ENCODE measurements at places on chromosomes 7 and 10.

DNA sequence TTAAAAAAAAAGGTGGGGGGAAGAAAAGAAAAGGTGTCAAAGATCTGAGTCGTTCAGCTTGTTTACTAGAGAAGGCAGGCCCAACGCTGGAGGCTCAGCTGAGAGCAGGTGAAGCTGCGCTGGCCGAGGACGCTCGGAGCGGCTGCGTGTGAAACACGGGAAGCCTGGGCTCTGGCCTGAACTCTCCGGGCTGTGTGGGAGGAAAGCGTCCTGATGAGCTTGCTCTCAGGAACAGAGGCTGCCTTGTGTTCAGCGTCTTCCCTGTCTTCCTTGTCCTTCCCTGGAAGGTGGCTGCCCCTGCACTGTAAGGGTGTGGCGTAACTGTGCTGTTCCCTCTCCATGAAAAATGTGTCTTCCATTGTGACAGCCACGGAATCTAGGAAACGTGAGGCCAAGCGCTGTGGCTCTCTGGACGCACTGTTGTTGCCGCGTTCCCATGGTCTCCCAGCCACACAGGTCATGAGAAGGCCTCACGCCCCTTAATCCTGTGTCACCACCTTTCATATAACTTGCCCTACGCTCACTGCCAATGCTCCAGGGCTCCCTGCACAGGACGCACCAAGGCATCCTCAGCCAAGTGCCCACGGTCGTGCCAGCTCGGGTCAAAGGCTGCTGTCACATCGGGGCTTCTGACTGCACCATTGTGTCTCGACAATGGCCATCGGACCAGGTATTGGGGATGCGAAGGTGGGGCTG is 15.8 kb downstream of the IL15RA start:
- no peak for DNase-seq

GRCh38 chr7:104524853-104525252 is 196.4 kb downstream of the LHFPL3 start:
- DNase-seq, result no peak

- no peak for DNase-seq
These were observed 46.7 kb upstream of the PDZD8 start for GRCh38 chr10:117421985-117422384.

DNA sequence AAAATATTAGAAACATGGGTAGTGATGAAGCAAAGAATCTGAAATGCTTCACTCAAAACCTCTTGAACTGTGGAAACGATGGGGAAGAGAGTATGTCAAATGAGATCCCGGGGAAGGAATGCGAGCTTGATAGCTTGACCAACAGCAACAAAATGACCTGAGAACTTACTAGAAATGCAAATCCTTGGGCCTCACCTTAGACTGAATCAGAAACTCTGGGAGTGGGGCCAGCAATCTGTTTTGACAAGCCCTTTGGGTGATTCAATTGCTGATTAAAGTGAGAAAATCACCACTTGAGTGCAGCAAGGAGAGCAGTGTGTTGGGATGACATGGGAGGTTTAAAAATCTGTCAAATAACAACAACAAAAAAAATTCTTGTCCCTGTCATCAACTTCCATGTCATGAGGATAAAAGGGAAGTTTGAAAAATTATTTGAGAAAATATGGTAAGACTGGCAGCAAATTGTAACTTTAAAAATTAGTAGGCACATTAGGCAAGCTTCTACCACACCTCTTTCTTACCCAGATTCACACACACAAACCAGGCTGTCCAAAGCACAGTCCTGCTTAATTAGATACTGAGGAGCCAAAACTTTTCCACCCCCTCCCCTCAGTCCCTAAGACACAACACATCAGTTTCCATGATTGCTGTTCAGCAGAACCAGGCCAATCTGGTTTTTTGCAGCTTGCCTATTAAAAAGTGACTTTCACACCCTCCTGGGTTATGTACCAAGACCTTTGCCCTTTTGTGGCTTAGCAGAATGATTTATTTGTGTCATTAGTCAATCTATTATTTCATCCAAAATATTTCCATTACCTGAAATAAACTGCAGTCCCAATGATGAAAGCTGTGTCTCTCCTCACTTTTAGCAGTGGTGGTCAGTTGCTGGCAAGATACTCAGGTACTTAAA is 15.6 kb downstream of the CALCR start:
- DNase-seq, result peak; percentile 6

DNA sequence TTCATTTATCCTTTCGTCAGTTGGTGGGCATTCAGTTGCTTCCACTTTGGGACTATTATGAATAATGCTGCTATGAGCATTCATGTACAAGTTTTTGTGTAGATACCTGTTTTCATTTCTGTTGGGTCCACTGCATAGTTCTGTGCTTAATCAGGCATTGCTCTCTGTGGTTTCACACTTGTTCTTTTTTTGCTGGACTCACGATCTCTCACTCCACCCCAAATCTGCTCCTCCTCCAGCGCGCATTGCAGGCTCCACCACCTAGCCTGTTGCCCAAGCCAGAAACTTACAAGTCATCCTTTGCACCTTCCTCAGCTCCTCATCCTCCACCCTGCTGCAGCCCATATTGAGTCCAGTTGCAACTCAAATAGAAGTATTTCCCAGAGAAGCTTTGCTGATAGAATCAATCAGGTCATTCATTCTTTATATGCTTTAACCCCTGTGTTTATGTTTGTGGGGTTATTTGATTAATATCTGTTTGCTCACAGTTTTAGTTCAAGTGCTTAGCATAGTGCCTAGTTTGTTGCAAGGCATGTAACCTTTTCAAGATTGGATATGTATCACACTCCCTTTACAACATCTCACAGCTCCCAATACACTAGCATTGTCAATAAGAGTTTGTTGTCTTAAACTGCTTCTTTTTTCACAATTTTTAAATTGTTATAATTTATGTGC is 16.6 kb upstream of the AFAP1L2 start:
- DNase-seq, result no peak

- DNase-seq, result no peak
These were observed 40.8 kb upstream of the PFKFB3 start for GRCh38 chr10:6161921-6162320.

- peak; percentile 17 for DNase-seq
These were observed 182.6 kb upstream of the FEZF1 start for GRCh38 chr7:122487131-122487530.

DNA sequence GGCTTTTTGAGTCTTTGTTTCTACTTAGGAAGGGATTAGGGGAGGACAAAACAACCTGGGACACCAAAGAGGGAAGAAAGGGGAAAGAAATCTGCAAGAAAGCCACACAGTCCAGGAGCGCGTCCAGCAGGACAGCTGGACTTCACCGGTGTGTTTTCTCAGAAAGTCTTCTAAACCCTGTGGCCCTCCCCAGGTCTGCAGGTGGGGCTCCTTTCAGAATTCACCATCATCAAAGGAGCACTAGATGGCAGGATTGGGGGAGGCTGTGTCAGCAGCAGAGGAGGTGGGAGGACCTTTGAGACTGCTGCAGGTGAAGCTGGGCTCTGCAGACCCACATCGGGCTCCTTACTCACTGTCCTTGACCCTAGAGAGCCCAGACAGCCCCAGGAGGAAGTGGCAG is 13.9 kb upstream of the DRGX start:
- DNase-seq, result no peak

GRCh38 chr7:114922026-114922651 is at the start of gene MDFIC:
MDFIC (plus strand) TSS chr7:114922094; CDS start chr7:114923034, 940 bp downstream.
- DNase-seq, result peak; percentile 79

DNA sequence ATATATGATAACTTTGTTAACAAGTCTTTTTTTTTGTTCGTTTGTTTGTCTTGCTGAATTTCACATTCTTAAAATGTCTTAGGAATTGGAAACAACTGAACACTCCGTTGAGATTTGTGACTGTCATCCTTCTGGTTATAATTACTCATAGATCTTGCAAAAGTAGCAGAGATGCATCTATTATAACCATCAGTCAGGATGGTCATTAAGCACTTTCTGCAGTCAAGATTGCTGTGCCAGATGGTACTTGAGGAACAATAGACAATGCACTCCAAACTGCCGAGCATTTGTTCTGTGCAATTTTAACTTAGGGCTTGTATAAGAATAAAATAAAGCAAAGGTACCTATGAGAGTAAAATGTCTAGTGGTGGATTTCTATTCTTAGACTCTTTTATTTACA is 710.1 kb upstream of the KCND2 start:
- DNase-seq, result no peak

DNA sequence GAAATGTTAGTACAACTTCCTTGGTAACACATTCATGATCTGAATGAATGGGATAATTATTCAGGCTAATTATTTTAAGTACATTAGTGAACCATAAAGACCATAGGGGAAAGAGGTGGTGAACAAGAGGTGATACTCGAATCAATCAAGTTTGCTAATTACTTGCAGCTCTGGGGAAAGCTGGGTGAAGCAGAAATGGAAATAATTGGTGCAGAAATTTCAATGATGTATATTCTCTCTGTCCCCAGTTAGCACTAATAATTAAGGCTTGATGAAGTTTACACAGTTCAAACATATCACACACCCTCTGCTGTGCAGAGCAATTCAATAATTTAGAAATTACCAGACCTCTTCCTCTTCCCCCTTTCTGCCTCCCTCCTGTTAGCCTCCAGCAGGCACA is 49.4 kb upstream of the OPALIN start:
- DNase-seq, result no peak

GRCh38 chr7:144527051-144527471 is 123.6 kb upstream of the NOBOX start:
- DNase-seq, result peak; percentile 62

- DNase-seq, result no peak
These were observed 587.3 kb downstream of the DNAJB6 start for GRCh38 chr7:157923903-157924630.

DNA sequence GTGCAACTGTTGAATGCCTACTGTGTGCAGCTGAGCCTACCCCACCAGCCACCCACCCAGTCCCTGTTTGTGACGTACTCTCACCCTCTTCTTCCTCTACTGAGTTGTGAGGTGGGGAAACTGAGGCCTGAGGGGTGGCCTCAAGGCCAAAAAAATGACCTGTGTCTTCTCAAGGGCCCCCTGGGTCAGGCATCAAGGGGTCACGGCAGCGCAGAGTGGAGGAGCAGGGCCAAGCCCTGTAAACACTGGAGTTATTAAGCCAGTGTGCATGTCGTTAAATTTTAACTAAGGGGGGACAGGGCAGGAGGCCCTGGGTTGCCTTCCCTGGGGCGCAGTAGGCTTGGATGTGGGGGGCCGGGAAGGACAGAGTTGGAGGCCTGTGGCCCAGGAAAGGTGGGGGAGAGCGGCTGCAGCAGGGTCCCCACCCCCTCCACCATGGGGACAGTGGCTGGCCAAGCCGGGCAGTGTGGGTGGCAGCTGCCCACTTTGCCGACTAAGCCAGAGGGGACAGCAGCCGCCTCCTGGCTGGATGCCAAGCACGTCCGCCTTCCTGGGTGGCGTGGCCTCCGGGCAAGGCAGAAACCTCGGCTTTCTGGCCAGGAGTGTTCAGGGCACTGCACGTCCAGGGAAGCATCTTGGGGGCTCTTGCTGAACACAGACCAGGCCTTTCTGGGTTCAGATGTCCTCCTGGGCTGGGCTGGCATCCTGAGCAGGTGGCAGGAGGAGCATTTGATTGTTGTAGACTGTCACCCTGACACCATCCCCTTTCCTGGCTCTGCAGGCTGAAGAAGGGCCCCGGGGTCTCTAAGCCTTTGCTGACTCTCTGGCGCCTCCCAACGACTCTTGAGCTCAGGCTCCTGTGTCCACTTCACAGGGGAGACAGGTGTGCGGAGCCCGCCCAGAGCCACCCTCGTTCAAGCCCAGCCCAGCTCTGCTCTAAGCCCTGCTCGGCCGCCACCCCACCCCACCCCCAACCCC is 1.9 kb downstream of the SLC29A4 start:
- DNase-seq, result no peak

- peak; percentile 81 for DNase-seq
These were observed 6.0 kb downstream of the EGFR start for GRCh38 chr7:55024776-55025175.

DNA sequence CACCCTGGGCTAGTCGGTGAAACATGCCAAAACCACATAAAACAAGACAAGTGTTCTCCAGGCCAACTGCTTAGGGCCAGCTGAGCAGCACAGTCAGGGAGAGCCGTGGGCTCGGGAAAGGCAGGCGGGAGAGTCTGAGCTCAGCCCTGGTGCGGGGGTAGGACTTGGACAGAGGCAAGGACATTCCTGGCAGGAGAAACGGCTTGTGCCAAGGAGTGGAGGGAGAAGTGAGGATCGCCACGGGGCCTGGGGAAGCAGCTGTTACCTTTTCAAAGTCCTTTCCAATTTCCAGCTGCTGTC is 4.2 kb downstream of the ELN start:
- DNase-seq, result peak; percentile 67

DNA sequence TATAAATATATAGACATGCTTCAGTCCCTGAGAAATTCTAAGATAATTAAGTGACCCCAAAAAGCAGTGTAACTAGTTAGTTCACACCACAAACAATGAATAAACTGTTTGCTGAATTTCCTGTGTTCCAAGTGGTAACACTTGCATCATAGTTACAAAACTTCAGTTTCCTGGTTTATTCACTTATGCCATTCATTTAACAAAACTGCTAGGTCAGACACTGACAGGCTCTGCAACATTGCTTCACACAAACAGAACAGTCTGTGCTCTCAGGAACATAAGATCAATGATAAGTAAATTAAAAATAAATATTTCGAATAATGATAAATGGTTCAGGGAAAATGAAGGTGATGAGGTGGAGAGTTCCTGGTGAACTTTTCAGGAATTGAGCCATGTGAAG is 133.3 kb upstream of the NAMPT start:
- no peak for DNase-seq

- DNase-seq, result no peak
These were observed 524 bp upstream of the FUOM start for GRCh38 chr10:133358162-133358924.

GRCh38 chr10:132274581-132274980 is 33.2 kb downstream of the STK32C start:
- DNase-seq, result no peak

DNA sequence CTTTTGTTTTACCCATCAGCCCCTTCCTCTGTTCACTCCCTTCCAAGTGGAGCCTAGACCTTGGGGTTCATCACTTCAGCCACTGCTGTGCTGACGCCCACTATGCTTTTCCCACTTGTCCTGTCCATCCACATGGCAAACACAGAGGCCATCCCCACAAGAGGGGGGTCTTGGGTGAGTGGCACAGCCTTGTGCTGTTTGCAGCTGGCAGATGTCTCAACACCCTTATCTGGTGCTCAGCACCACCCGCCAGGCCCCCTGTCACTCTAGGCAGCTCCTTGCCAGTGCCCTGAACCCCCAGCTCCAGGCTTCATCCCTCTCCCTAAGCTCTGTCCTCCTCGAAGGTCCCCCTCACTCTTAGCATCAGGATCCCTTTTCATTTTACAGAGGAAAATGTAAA is 13.1 kb downstream of the BLVRA start:
- DNase-seq, result no peak

- peak; percentile 85 for DNase-seq
These were observed 335.6 kb upstream of the HGF start for GRCh38 chr7:82105463-82105862.

- DNase-seq, result no peak
These were observed 41.5 kb downstream of the CYP17A1 start for GRCh38 chr10:102795453-102796406.

DNA sequence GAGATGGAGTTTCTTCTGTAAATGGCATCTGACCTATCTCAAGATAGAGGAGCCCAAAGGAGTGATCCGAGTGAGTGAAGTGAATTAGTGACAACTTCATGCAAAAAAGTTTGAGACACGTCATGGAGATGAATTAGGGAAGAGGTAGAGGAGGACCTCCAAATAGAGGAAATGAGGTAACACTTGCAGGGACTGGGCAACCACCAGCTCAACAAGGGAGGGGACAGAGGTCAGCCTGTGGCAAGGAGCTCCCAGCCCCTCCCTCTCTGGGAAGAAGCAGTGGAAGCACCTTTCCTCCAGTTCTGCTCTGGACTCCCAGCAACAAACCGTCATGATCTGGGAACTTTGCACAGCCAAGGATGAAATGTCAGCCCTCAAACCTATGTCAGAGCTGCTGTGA is 83.5 kb upstream of the IKZF1 start:
- DNase-seq, result no peak

Measured in fibroblast of skin of right biceps (primary cell).